ENCODE measurements at places on chromosomes 3 and 15. TPM values are rescaled to one million over a fixed set of nuclear protein-coding genes. Genes with fewer than 3 reads are reported as not detected.
A peak's percentile ranks its signal among the peaks of the same experiment; 100 is the strongest.

DNA sequence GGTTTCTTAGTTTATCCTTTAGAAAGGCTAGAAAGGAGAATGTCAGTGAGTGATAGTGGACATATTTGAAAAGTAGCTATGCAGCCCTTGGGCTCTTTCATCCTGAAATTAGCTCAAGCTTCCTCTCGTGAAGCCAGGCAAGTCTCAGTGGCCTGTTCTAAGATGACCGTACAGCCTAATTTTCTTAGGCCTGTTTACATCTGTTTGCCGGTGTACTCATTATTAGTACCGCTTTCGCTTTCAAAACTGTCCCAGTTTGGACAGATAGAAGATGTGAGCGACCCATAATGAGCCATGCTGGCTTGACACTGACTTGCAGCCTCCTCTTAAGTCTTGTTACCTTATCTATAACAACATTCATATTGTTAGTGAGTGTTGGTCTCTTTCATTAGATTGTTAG is 5.7 kb upstream of the ARL14 start:
- no peaks in the 10 kb centered on the region for H3K4me1 ChIP-seq
- no peak overlapping the region for H3K4me3 ChIP-seq
- H3K27ac ChIP-seq: no peak overlapping the region
- H3K27me3 ChIP-seq: no peaks in the 10 kb centered on the region
- H3K36me3 ChIP-seq: no peaks in the 10 kb centered on the region

GRCh38 chr15:89370120-89370977 is 35.7 kb upstream of the POLG start:
- no peaks in the 10 kb centered on the region for H3K4me1 ChIP-seq
- no peak overlapping the region for H3K4me3 ChIP-seq
- no peak overlapping the region for H3K27ac ChIP-seq
- no peaks in the 10 kb centered on the region for H3K36me3 ChIP-seq

DNA sequence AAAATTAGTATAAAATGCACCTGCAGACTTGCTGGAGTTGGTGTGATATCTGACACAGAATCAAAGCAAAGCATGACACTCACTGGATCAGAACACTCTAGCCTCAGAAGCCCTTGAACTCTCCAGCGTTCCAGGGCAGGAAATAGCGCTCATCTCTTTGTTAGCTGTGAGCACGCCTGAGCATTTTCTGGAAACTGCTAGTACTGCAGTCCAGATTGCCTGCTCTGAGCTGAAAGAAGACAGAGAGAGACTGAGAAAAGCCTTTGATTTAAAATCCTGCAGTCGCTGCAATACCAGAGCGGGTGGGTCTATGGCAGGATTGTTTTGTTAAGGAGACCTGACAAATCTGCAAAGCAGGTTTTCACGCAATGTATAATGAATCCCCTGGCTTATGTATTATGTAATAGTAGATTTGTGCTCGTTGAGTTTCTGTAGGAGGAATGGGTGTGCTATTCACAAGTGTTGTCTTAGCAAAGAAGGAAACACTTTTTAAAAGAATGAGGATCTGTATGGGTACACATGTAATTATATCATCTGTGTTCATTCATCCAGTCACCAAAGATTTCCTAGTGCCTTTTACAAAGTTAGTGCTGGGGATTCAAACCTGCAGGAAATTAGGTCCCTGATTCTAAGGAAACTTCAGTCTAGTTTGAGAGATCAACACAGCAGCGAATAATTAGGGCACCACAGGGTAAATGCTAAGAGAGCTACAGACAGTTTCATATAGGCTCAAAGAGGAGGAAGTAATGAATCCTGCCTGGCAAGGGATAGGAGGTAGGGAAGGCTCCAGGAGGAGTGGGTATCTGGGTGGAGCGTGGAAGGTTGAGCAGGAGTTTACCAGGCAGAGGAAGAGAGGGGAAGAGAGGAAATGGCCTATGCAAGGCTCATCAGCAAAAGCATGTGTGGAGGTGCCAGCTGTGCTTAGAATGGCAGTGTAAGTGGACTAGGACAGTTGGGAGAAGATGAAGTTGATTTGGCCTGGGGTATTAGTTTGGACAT is 26.1 kb upstream of the MGLL start:
- no peak overlapping the region for H3K27ac ChIP-seq
- no peaks in the 10 kb centered on the region for H3K36me3 ChIP-seq

GRCh38 chr3:105904678-105905284 is 36.0 kb upstream of the CBLB start:
- no peaks in the 10 kb centered on the region for H3K4me1 ChIP-seq
- H3K4me3 ChIP-seq: no peak overlapping the region
- no peaks in the 10 kb centered on the region for H3K36me3 ChIP-seq
- no peak overlapping the region for H3K27ac ChIP-seq
- H3K27me3 ChIP-seq: no peaks in the 10 kb centered on the region

DNA sequence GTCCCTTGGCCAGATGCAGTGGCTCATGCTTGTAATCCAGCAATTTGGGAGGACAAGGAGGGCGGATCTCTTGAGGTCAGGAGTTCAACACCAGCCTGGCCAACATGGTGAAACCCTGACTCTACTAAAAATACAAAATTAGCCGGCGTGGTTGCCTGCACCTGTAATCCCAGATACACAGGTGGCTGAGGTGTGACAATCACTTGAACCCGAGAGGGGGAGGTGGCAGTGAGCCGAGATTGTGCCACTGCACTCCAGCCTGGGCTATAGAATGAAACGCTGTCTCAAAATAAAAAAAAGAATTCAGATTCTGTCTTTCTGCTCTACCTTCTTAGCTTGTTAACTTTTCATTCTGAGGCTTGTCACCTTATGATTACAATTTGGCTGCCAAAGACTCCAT is 22.1 kb downstream of the MYO5A start:
- no peak overlapping the region for H3K4me3 ChIP-seq
- H3K27ac ChIP-seq: no peak overlapping the region

- no peak for DNase-seq
- H3K27ac ChIP-seq: no peak overlapping the region
- no peaks in the 10 kb centered on the region for H3K36me3 ChIP-seq
- H3K27me3 ChIP-seq: no peaks in the 10 kb centered on the region
Measured at GRCh38 chr3:20080956-20081554, 40.8 kb downstream of the KAT2B start.

DNA sequence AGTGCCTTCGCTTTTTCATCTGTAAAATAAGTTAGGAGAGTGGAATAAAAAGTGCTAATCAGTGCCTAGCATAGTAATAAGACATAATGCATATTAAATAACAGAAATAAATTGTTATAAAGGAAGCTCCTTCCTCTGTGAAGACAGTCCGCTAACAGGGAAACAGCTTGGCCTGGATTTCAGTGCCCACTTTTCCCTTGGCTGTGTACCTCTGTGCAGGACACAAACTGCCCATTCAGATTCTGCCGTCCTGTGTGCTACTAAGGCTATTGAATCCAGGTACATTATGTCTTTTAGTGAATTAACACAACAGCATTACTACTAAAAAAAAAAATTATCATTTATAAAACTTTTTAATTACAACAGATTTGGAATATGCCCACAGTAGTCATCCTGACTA is 90.7 kb downstream of the TBL1XR1 start:
- H3K4me1 ChIP-seq: peaks cover 9% of the 10 kb centered on the region
- H3K4me3 ChIP-seq: no peak overlapping the region
- H3K36me3 ChIP-seq: no peaks in the 10 kb centered on the region
- no peaks in the 10 kb centered on the region for H3K27me3 ChIP-seq
- no peak for DNase-seq
- no peak overlapping the region for H3K27ac ChIP-seq

DNA sequence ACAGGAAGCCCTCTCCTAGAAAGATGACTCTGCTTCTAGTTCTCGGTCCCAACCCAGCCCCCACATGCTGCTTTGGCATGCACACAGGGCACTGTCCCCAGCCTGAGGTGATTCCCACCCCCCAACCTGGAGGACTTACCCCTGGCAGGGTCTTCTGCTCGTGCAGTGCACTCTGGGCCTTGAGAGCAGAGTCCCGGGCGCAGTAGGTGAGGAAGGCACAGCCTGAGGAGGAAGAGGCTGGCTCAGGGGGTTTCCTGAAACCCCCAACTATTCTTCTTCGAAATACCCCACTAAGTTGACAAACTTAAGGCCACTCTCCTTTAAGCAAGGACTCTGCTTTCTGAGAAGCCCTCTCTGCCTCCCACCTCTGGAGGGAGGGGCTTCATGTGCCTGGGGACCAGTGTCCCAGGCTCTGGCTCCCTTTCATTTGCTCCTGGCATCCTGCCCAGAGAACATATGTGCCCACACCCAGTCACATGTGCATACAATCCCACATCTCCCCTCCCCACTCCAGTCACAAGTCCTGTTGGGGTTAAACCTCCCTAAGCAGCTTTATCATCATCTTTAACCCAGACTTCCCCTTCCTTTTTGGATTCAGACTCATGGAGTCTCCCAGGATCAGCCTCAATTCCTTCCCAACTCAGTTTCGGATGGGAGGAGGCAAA is 4.1 kb downstream of the CELF6 start:
- H3K27me3 ChIP-seq: peaks cover 5% of the 10 kb centered on the region
- peak; percentile 21 for DNase-seq
- H3K4me1 ChIP-seq: no peaks in the 10 kb centered on the region

DNA sequence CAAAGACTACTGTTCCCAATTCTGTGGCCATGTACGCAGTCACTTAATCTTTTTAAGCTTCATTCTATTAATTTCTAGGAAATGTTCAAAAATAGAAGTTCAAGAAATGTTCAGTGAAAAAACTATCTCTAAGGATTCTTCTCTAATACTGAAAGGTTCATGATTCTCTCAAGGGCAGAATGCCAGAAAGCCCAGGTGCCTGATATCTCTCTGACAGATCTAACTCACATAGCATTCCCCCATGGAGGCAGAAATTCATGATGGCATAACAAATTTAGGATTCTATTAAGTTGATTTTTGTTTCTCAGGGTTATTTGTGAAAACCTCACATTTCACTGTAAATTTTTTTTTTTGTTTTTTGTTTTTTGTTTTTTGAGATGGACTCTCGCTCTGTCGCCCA is 17.5 kb downstream of the CHRM5 start:
- DNase-seq: no peak
- H3K27me3 ChIP-seq: no peaks in the 10 kb centered on the region
- H3K27ac ChIP-seq: no peak overlapping the region
- H3K4me1 ChIP-seq: no peaks in the 10 kb centered on the region
- no peaks in the 10 kb centered on the region for H3K36me3 ChIP-seq

DNA sequence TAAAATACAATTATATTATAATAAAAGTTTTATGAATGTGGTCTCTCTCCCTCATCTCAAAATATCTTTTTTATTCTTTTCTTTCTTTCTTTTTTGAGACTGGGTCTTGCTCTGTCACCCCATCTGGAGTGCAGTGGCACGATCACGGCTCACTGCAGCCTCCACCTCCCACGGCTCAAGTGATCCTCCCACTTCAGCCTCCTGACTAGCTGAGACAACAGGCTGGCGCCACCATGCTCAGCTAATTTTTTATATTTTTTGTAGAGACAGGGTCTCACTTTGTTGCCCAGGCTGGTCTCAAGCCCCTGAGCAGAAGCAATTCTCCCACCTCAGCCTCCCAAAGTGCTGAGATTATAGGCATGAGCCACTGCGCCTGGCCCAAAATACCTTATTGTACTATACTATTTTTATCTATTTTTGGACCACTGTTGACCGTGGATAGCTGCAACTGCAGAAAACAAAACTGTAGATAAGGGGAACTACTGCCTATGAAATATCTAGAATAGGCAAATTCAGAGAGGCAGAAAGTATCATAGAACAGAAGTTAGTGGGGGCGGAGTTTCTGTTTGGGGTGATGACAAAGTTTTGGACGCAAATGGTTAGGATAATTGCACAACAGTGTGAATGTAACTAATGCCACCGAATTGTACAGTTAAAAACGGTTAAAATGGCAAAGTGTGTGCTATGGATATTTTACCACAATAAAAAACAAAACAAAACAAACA is 66.6 kb downstream of the SLC12A8 start:
- H3K4me1 ChIP-seq: peaks cover 11% of the 10 kb centered on the region
- H3K27me3 ChIP-seq: no peaks in the 10 kb centered on the region
- H3K36me3 ChIP-seq: no peaks in the 10 kb centered on the region
- DNase-seq: no peak

GRCh38 chr3:108448593-108448992 is 61.8 kb downstream of the MYH15 start:
- H3K4me3 ChIP-seq: no peak overlapping the region
- DNase-seq: no peak
- H3K36me3 ChIP-seq: peaks cover 19% of the 10 kb centered on the region
- H3K27me3 ChIP-seq: no peaks in the 10 kb centered on the region

DNA sequence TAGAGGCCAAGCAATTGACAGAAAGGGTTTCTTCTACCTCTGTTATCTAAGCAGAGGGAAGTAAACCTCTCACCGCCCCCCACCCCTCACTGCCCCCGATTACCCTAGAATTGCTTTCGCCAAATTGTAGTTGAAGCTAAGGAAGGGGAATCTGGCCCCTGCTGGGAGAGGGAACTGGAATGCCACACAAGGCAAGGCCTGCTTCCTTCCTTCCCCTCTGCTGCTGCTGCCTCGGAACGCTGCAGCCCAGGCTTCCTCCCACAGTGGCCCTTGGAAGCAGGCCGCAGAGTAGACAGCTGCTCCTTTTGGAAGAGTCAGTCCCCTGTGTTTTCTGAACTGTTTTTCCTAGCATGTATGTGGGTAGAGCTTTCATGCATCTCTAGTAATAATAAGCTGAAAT is 21.6 kb downstream of the RLBP1 start:
- H3K27ac ChIP-seq: no peak overlapping the region
- H3K4me1 ChIP-seq: peaks cover 7% of the 10 kb centered on the region
- peak; percentile 67 for DNase-seq
- H3K4me3 ChIP-seq: no peak overlapping the region

DNA sequence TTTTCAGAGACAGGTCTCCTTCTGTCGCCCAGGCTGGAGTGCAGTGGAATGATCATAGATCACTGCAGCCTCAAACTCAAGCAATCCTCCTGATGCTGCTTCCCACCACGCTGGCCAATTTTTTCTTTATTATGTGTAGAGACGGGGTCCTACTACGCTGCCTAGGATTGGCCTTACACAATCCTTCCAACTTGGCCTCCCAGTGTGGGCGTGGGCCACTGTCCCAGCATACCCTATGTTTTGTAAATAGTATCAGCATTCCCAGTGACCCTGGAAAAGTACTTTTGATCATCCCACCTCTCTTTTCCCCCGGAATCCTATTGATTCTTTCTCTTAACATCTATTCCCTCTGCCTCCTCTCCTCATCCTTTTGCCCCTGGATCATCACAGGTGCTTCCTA is 36.9 kb downstream of the SLC28A2 start:
- no peak for DNase-seq
- no peak overlapping the region for H3K27ac ChIP-seq
- H3K4me1 ChIP-seq: no peaks in the 10 kb centered on the region
- no peak overlapping the region for H3K4me3 ChIP-seq

- H3K27me3 ChIP-seq: no peaks in the 10 kb centered on the region
- H3K4me1 ChIP-seq: no peaks in the 10 kb centered on the region
- no peaks in the 10 kb centered on the region for H3K36me3 ChIP-seq
Measured at GRCh38 chr3:108907194-108907593, 46.5 kb downstream of the GUCA1C start.

GRCh38 chr3:141858312-141858711 is 18.1 kb upstream of the ATP1B3 start:
- no peaks in the 10 kb centered on the region for H3K36me3 ChIP-seq
- no peak overlapping the region for H3K27ac ChIP-seq
- no peaks in the 10 kb centered on the region for H3K4me1 ChIP-seq

The C3orf85 gene
- not detected for total RNA-seq

The LOXL1 gene
- total RNA-seq: 9.1 TPM

The KCNAB1 gene
- 5.2 TPM for total RNA-seq

The P2RY13 gene
- not detected for total RNA-seq

The CAND2 gene
- 10.2 TPM for total RNA-seq

The BRK1 gene
- total RNA-seq: 121 TPM

The RASGRF1 gene
- total RNA-seq: 0.33 TPM

The ST6GAL1 gene
- 141 TPM for total RNA-seq

The GOLGA6D gene
- 0.37 TPM for total RNA-seq

The MNS1 gene
- total RNA-seq: 4.3 TPM

The MED12L gene
- total RNA-seq: 16.4 TPM

The IQCF6 gene
- total RNA-seq: not detected

The DVL3 gene
- 64.7 TPM for total RNA-seq

The MUC4 gene
- 1.2 TPM for total RNA-seq

The GOLGA8G gene
- not detected for total RNA-seq

The ISL2 gene
- 0.33 TPM for total RNA-seq

The ROPN1B gene
- not detected for total RNA-seq
